ENCODE measurements at places on chromosomes 3 and 15.

DNA sequence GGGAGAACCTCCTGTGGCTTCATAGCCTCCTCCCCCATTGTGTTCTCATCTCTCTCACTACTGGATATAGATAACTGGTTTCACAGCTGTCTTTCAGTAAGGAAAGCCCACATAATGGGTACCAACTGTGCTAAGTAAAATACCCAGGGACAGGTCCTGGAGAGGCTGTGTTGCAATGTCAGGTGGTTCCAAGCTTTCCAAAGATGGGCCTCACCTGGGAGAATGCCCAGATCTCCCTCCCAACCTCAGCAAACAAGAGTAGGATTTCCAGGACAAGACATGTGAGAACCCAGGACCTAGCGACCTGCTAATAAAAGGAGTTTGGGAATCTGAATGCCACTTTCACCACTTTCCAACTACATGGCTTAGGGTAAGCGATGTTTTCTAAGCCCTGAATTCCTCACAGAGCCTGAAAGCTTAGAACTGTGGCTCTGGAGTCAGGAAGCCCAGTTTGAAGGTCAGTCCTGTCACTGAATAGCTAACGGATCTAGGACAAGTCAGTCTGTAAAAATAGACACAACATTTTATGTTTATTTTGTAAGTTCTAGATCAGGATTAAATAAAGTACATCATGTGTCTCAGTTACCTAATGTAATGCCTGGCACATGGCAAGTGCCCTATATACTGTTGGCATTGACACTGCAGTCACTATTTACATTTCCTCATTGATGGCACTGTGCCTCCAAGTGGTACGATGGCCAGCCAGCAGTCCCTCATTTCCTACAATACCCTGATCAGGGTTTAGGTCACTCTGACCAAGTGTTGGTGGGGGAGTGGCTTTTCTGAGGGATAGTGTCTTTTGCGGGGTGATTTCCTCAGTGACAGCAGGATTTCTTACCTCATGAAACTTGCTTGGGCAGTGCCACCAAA lies 11.9 kb downstream of the CERS3 start:
- DNase-seq, result peak; percentile 6

DNA sequence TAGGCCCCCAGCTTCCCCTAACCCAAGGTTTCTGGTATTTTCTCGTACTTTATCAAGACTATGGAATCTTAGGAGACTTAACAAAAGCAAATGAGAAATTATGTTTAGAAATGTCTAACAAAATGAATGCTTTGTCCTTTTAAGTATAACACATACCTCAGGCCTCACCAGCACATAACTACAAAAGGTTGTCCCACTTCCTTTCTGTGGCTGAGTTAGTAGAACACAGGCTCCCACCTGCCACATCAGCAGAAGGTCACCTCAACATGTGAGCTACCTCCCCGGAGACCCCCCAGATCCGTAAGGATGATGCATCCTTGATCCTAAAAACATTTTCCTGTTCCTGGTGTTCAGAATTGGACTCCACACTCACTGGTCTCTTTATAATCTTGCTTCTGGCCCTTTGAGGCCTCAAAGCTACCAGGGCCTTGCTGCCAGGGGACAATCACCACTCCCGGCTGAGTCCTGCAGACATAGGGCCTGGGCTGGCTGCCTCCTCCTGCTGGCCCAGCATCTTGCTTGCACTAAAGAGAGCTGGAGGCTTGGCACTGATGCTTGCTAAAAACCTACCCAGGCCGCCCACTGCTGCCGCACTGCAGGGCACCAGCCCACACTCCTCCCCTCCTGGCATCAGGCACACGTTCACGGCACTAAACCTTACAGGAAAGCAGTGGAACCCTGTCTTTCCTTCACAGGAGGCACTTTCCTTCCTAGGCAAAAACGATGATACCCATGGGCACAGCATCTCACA lies 2.9 kb downstream of the CCRL2 start:
- DNase-seq, result no peak

GRCh38 chr3:123298903-123299302 lies 97.2 kb downstream of the SEC22A start:
- no peak for DNase-seq

DNA sequence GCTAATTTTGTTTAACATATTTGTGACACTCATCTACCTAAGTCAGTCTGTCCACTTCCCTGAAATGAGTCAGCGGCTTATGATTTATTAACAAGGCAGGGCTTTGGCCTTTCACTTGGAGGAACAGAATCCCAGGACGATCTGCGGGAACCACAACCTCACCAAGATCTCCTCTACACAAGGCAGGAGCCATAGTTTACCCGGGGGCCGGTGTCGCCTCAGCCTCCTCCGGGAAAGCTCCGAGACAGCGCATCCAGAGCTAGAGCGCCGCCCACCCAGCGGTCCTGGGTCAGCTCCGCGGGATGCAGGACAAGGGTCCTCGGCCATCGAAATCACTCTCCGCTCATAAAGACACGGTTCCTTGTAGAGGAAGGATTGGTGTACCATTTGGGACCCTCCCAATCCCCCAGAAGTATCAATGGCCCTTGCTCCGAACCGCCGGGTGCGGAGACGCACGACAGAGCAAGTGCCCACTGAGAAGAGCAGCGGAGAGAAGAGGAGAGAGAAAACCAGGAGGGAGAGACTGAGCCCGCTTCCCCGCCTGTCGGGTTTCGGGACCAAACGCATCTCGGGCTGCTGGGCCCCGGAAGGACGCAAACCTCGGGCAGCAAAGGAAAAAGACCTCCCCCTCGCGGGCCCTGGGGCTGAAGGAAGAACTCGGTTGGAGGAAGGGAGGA lies 13.1 kb upstream of the ALCAM start:
- DNase-seq, result peak; percentile 6

GRCh38 chr3:149726716-149727407 lies 25.4 kb downstream of the COMMD2 start:
- DNase-seq, result no peak
